ENCODE measurements at places on chromosomes 5 and 9.

DNA sequence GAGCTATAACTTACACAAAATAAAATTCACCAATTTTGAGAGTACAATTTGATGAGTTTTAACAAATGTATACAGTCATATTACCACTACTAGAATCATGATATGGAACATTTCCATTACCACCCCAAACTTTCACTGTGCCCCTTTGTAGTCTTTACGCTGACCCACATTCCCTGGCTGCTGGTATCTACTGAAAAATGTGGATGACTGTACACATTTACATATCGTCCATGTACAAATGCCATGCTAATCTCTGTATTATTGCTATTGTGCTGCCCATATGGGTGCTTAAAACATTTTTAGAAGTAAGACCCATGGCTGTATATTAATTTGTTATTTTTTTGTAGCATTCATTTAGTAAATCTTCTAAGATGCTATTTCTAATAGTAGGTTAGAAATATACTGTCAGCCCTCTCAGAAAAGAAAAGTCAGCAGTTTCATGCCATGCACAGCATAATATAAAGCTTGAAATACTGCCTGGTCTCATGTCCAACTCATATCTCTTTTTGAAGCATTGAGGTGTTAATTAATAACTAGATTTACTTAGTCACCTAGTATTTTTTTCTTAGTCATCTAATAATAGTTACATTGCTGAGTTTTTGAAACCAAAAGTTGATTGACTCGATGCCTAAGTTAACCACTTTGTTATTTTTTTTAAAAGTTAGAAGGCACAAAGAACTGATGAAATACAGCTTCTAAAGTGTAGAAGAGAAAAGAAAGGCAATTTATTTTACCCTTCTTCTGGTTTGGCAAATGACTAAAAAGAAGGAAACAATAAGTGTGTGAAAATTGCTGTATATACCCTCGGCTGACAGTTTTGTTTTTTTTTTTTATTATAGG lies 188.3 kb upstream of the MEF2C start:
- no peak for DNase-seq

- DNase-seq: no peak
Observed at GRCh38 chr9:128020692-128021091, 39.9 kb upstream of the EEIG1 start.

- DNase-seq: no peak
Observed at GRCh38 chr9:134575901-134576176, 65.8 kb upstream of the COL5A1 start.

GRCh38 chr5:172943283-172943841 lies 15.9 kb upstream of the RPL26L1 start:
- DNase-seq: no peak

GRCh38 chr5:163917747-163918146 lies 412.3 kb downstream of the MAT2B start:
- DNase-seq: no peak

DNA sequence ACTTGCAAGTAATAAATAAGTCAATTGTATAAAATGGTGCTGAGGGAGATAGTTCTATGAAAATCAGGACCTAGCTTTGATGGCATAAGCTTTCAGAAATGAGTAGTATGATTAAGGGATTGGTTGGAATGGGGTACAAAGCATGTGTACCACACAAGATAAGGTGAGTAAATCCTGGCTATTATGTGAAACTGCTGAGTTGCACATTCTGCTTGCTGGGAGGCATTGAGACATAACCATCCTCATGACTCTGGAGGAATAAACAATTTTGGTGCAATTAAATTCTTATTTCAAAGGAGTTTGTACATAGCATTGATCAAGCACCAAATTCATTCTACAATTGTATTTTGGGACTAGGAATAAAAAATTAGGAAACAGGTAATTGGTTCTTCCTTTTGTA lies 755.2 kb upstream of the ACO1 start:
- no peak for DNase-seq

- DNase-seq: peak; percentile 27
Observed at GRCh38 chr5:97297063-97297703, 114.1 kb upstream of the RIOK2 start.

GRCh38 chr5:72356361-72356760 lies 36.2 kb downstream of the PTCD2 start:
- no peak for DNase-seq

DNA sequence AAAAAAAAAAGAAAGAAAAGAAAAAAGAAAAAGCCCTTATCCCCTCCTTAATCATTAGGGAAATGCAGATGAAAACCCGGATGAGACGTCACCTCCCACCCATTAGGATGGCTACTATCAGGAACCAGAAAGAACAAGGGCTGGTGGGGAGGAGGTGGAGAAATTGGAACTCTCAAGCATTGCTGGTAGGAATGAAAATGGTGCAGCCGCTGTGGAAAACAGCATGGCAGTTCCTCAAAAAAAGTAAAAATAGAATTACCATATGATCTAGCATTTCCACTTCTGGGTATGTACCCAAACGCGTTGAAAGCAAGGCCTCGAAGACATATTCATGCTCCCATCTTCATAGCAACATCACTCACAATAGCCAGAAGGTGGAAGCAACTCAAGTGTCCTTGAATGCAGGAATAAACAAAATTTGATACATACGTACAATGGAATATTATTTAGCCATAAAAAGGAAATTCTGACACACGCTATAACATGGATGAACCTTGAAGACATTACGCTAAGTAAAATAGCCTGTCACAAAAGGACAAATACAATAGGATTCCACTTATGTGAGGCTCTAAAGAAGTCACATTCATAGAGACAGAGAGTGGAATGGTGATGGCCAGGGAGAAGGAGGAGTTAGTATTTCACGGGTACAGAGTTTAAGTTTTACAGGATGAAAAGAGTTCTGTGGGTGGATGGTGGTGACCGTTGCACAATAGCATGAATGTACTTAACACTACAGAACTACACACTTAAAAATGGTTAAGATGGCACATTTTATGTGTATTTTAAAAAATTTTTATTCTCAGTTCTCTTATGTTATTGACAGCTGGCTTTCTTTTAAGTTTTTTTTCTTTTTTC lies 166.8 kb upstream of the IER5L start:
- DNase-seq: no peak

DNA sequence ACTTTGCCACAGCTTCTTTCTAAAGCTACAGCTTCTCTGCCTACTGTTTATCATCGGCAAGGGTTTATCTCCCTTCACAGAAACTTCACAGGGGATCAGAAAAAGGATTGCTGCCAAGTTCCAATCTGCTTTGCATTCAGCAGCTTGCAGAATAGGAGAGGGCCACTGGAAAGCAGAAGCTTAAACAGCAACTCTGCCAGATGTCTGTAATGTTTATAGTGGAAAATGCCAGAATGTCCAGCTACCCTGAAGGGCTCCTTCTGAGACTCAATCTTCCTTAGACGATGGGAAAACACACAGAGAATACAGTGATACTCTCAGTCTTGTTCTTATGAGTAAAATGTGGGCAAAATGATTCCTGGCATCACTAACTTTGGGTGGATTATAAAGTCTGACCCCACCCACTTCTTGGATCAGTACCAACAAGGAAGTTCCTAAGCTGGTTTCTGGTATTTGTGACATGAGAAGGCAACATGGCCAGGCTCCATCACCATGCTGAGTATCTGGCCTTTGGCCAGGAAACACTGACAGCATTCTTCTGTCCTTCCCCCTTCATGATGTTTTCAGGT lies 19.0 kb downstream of the STOM start:
- no peak for DNase-seq

- DNase-seq: no peak
Observed at GRCh38 chr5:89010512-89010911, 127.5 kb upstream of the MEF2C start.

DNA sequence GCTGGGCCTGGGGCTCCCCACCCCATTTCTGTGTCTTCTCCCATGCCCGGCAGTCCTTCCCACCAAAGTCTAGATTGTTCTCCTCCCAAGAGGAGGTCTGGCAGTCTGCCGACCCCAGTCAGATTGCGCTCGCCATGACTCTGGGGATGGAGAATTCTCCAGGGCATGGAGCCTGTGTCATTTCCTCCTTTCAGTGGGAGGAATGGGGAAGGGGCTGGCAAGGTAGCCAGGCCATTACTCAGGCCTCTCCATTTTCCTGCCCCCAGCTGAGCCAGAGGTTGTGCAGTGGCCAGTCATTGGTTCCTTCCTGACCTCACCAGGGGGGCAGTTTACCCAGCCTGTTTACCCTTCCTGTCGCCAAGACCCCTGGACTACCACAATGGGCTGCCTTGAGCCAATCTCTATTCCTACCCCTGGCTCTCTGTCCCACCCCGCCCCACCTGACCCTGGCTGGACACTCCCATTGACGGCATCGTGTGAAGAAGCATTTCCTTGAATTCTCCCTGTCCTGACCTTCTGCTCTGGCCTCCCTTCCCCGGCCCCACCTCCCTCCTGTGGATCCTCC lies 628 bp downstream of the SYNPO start:
- DNase-seq: no peak

- DNase-seq: no peak
Observed at GRCh38 chr9:35669331-35670145, 4.2 kb upstream of the CA9 start.

GRCh38 chr5:170623576-170624181 lies 119.9 kb downstream of the KCNIP1 start:
- peak; percentile 51 for DNase-seq

GRCh38 chr9:21607576-21607975 lies 125.5 kb upstream of the IFNE start:
- DNase-seq: no peak

DNA sequence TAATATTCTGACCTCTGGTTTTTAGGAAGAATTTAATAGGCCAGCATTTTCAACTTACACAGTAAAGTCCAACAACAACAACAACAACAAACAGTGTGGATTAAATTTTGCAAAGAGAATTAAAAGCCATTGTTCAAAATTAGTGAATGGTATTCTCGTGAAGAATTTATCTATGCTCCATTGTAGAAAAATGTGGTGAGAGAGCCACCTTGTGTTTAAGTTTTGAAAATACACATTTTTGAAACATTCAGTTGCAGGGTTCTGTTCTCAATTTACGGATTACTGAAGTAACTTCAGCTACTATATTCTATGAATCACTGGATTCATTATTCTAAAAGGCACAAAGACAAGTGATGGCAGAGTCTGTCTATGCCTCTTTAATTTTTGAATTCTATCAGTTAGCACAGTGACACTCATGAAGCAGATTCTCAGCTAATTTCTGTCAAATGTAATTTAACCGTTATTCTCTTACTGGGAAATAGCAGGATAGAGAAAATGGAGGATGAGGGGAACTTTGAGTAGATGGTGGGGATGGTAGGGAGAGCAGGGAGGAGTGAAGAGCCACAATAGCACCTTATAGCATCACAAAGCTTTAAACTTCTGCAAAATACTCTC lies 11.0 kb downstream of the CCDC152 start:
- no peak for DNase-seq

DNA sequence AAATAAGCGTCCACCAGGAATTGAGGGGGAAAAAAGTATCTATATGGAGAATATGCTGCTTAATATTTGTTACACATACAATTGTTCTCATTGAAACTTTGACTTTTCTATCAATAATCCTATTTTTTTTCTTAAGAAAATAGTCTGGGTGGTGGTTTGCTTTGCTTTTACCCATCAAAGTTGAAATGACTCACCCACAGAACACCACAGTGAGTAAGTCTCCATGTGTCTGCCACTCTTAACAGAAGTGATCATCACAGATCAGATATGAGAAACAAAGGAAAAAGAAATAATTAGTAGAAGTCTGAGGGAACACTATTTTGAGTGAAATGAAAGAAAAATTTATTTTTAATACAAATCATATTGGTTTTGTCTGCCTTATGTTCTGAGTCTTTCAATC lies 742.8 kb downstream of the CDH9 start:
- no peak for DNase-seq

GRCh38 chr5:128228521-128228920 lies 145.0 kb downstream of the SLC12A2 start:
- no peak for DNase-seq

DNA sequence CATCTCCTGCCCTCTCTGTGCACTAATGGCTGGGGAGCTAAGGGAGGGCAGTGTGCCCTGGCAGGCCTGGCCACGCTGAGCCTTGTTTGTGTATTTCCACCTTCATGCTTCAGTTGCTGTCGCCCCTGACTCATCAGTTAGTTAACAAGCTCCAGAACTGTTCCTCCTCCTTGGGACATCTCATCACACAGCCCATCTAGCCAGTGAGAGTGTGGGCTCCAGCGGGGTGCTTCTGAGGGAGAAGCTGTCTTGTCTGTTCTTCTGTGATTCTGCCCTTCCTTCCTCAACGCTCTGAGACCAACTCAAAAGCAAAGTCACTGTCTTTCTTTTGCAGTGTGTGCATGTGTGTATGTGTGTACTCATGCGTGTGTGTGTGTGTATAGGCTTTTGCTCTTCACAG lies 58.3 kb upstream of the CPEB4 start:
- DNase-seq: no peak

DNA sequence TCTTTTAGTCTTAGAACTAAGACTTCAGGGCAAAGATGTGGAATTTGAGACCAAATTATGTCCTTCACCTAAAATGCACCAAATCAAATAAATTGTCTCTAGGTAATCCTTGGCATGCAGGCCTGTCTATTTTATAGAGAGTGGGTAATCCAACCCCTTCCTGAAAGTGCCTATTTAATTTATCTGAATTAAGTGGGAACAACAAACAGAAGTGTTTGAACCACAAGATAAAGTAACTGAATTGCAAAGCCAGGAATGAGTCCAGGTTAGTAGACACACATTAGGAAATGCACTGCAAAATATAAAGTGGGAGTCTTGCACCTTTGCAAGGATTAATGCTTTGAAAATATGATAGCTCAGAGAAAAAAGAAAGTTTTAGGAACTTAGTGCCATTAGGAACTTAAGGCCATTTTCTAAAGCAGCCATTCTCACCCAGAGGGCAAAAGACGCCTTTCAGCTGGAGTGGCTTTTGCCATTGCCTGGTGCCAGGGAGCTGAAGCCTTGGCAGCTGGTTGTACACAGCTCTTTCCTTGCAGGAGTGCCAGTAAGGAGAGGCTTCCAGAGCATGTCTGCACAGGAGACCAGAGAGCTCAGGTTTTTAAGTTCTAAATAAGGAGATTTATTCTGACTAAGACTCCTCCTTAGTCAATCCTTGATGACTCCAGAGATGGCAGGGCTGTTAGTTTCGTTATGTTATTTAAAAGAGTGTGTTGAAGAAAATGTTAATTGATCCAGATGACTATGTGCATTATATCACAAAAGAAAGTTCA lies 151.7 kb upstream of the ELL2 start:
- no peak for DNase-seq

DNA sequence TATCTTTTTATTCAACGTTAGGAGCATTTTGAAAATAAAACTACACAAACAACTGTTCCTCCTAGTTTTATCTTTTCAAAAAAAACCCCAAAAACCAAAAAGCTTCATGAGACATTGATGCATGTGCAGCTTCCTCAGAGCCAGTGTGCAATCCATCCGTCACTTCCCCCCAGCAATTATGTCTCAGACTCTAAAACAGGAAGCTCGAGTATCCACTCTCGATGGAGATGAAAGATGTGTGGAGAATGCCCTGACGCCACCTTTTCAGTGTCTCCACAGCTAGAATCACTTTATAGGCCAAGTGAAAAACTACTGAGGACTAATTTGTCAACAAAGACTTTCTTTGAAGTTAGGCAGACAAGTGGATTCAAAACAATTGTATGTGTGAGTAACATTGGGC lies 408.9 kb upstream of the SMARCA2 start:
- DNase-seq: no peak

GRCh38 chr5:74392711-74393351 lies 247.7 kb downstream of the ENC1 start:
- no peak for DNase-seq

- DNase-seq: no peak
Observed at GRCh38 chr5:31987985-31988710, 186.0 kb downstream of the GOLPH3 start.

- DNase-seq: no peak
Observed at GRCh38 chr5:78547183-78547582, 101.4 kb downstream of the LHFPL2 start.

- DNase-seq: no peak
Observed at GRCh38 chr5:115274584-115274983, 11.9 kb upstream of the PGGT1B start.

GRCh38 chr9:22073349-22073748 lies 64.2 kb upstream of the CDKN2B start:
- peak; percentile 30 for DNase-seq
